Activated CD8-positive, alpha-beta T cell treated with anti-CD3 and anti-CD28 coated beads for 36 hours (primary cell): ENCODE measurements at places on chromosomes 4 and X. TPM values are rescaled to one million over a fixed set of nuclear protein-coding genes. Genes with fewer than 3 reads are reported as not detected.

The TDO2 gene
- not detected for total RNA-seq

The ADGRG2 gene
- total RNA-seq, result not detected

The MAGEA4 gene
- total RNA-seq, result not detected

The PAK3 gene
- 0.07 TPM for total RNA-seq

The OPRPN gene
- total RNA-seq, result not detected

The ARHGEF6 gene
- 45.7 TPM for total RNA-seq

- DNase-seq, result no peak
Measured at GRCh38 chrX:31702222-31702621, 630.4 kb upstream of the FTHL17 start.

GRCh38 chr4:77443941-77444340, 161.7 kb upstream of the CXCL13 start:
- no peak for DNase-seq

GRCh38 chr4:176134670-176135069, 60.7 kb downstream of the SPATA4 start:
- no peak for DNase-seq

- DNase-seq, result no peak
Measured at GRCh38 chrX:68060506-68061205, 372.6 kb downstream of the OPHN1 start.

GRCh38 chrX:75648803-75649588, 126.2 kb upstream of the ZDHHC15 start:
- DNase-seq, result no peak

DNA sequence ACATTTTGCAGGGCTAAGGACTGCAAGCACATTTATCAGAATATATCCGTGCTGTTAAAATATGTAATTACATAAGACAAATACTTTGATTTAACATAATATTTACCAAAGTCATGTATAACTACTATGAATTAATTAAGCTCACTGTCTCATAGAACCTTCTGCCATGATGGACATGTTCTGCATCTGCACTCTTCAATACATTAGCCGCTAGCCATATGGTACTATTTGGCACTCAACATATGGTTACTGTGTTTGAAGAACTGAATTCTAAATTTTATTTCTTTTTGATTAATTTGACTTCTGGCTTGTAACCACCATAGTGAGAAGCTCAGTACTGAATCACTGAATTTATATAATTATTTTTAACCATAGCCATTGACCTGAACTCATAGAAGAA, 427.0 kb upstream of the TRAM1L1 start:
- no peak for DNase-seq

DNA sequence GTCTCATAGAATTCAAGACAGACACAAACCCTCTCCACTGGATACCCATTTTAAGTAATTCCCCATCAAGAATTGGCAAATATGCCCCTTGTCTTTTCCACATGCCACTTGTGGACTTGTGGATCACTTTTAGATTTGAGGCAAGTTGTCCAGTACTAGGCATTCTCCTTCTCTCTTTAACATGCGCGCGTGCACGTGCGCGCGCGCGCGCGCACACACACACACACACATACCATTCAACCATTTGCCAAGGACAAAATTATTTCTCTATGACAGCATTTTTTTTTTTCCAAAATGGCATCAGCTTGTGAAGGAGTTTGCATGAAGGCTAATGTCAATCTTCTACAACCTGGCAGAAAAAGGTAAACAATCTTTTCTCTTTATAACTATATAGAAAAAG, 1325.7 kb upstream of the IGFBP7 start:
- no peak for DNase-seq

DNA sequence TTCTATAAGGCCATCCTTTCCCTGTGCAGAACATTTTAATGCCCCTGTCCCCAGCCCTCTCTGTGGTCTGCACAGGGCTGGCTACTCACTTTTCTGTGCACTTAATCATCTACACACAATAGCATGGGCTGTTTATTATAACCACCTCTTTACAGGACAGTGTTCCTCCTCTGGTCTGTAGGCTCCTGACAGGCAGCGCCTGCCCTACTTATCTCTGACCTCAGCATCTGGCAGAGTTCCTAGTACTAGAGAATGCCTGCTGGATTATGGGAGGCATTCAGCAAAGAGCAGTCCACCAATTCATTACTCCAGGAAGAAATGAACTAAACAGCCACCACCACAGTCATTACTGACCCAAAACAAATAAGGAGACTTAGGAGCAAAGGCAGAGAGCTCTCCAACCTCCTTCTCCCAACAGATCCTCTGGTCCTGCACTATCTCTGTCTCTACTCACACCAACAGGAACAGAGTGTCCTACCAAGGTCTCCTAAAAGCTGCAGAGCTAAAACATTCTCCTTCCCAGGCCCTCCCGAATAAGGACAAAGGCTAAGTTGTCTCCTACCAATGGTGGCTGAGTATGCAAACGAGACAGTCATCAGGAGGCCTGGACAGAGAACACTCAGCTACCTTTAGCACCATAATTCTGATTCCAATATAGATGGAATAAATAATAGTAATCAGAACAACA, 279.2 kb downstream of the QDPR start:
- no peak for DNase-seq

- peak; percentile 72 for DNase-seq
Measured at GRCh38 chr4:1009542-1010394, 1.7 kb upstream of the FGFRL1 start.
